ENCODE measurements at places on chromosomes 4 and X. TPM values are rescaled to one million over a fixed set of nuclear protein-coding genes. Genes with fewer than 3 reads are reported as not detected.

Gene DNAAF6
- polyA plus RNA-seq = not detected

Gene RNF212
- polyA plus RNA-seq = 3.2 TPM

Gene PTTG2
- polyA plus RNA-seq = not detected

Gene GPM6B
- polyA plus RNA-seq = 22.1 TPM

Gene ARHGAP24
- 44.8 TPM for polyA plus RNA-seq

All from muscle of back (tissue), 13 donors.